ENCODE measurements at places on chromosomes 1 and 21. TPM values are rescaled to one million over a fixed set of nuclear protein-coding genes. Genes with fewer than 3 reads are reported as not detected.

SORT1 gene
- total RNA-seq: 2.7 TPM

DRAM2 gene
- 35.8 TPM for total RNA-seq

CRYAA gene
- total RNA-seq: not detected

SPRR2B gene
- not detected for total RNA-seq

- DNase-seq: no peak
- no peaks in the 10 kb centered on the region for H3K27me3 ChIP-seq
- no peak overlapping the region for H3K4me3 ChIP-seq
- H3K36me3 ChIP-seq: no peaks in the 10 kb centered on the region
- no peak overlapping the region for H3K27ac ChIP-seq
Observed at GRCh38 chr1:66028035-66028434, 235.3 kb downstream of the PDE4B start.

GRCh38 chr1:201050515-201051277 is 27.2 kb upstream of the KIF21B start:
- DNase-seq: no peak
- no peaks in the 10 kb centered on the region for H3K27me3 ChIP-seq
- H3K4me1 ChIP-seq: peaks cover 3% of the 10 kb centered on the region
- no peaks in the 10 kb centered on the region for H3K36me3 ChIP-seq
- H3K27ac ChIP-seq: no peak overlapping the region
- no peak overlapping the region for H3K4me3 ChIP-seq

GRCh38 chr1:35143737-35144508 is 49.0 kb downstream of the SFPQ start:
- no peak overlapping the region for H3K4me3 ChIP-seq
- H3K27ac ChIP-seq: no peak overlapping the region
- H3K36me3 ChIP-seq: no peaks in the 10 kb centered on the region
- DNase-seq: no peak
- H3K27me3 ChIP-seq: no peaks in the 10 kb centered on the region
- H3K4me1 ChIP-seq: peaks cover 5% of the 10 kb centered on the region

- peaks cover 10% of the 10 kb centered on the region for H3K4me1 ChIP-seq
- DNase-seq: no peak
- no peak overlapping the region for H3K27ac ChIP-seq
- no peaks in the 10 kb centered on the region for H3K36me3 ChIP-seq
Observed at GRCh38 chr1:164644268-164644667, 85.3 kb downstream of the PBX1 start.
